ENCODE measurements at places on chromosomes 2 and 18.

DNA sequence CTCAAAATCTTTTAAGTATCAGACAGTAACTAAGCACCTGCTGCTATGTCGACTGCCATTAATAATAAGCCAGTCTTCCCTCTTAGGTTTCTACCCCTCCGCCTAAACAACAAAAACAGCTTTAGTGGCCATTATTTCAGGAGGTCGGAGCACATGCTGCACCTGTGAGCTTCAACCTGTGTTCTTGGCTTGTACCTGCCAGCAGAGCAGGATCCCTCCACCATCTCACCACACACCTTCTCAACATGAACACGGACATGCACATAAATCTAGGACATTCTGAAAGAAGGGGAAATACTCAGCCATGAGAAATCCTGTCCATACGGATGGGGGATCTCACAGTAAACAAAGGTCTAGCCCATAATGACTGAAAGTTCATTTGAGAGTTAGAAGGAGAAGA lies 3.7 kb downstream of the CYB5A start:
- DNase-seq, result no peak

DNA sequence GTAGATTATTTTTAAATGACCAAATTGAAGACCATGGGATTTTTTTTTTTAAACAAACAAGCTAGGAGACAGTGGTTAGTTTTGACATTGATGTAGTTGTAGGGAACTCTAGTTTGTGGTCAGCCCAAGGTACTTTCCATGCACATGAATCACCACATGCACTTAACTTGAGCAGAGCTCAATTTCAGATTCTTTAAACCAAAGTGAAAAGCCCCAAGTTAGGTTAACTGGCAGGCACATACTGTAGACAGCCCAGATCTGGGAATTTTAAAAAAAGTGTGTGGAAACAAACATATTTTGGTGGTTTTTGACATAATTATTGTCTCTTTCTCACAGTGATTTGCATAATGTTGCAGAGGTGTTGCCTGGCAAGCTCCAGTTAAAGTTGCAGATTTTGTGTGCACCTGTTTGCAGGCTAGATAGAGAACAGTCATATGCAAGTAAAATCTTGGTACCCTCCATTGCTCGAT lies 88.4 kb downstream of the BCL2L11 start:
- DNase-seq, result no peak

DNA sequence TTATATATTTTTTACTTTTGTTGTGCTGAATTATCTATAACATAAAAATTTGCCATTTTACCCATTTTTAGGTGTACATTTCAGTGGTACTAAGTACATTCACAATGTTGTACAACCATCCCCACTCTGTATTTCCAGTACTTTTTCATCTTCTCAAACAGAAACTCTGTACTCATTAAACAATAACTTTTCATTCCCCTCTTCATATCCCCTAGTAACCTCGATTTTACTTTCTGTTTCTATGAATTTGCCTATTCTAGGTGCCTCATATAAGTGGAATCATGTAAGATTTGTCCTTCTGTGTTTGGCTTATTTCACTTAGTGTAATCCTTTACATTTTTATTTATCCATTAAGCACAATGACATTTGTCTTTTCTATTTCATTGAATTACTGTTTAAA lies 51.3 kb downstream of the GTF2A1L start:
- no peak for DNase-seq

- no peak for DNase-seq
Measured at GRCh38 chr2:72983500-72984161, 66.3 kb downstream of the EMX1 start.
